ENCODE measurements at places on chromosomes 12 and 14. TPM values are rescaled to one million over a fixed set of nuclear protein-coding genes. Genes with fewer than 3 reads are reported as not detected.

DNA sequence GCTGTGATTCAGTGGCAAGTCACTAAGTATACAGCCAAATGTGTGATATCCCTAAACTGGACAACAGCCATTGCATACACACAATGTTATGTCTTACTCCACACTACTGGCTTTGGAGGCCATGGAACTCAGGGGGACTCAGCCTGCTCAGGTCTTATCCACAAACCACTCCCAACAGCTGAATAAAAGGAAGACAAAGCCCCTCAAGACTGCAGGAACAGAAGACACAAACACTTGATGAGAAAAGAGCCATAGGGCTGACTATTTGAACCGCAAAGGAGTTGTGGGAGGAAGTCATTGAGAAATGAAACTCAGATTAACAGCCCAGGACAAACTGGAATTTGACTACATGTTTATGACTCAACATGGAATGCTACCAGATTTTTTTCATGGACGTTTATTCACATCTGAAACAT, 40.9 kb downstream of the PTGER2 start:
- no peak for DNase-seq
- peaks cover 26% of the 10 kb centered on the region for H3K4me1 ChIP-seq
- H3K27me3 ChIP-seq, result peaks cover 35% of the 10 kb centered on the region

- DNase-seq, result peak; percentile 55
- no peaks in the 10 kb centered on the region for H3K27me3 ChIP-seq
- H3K4me3 ChIP-seq, result no peak overlapping the region
- peak overlapping the region; percentile 22 for H3K27ac ChIP-seq
- peaks cover 42% of the 10 kb centered on the region for H3K4me1 ChIP-seq
These were observed 39.5 kb downstream of the EVL start for GRCh38 chr14:100104523-100105300.

DNA sequence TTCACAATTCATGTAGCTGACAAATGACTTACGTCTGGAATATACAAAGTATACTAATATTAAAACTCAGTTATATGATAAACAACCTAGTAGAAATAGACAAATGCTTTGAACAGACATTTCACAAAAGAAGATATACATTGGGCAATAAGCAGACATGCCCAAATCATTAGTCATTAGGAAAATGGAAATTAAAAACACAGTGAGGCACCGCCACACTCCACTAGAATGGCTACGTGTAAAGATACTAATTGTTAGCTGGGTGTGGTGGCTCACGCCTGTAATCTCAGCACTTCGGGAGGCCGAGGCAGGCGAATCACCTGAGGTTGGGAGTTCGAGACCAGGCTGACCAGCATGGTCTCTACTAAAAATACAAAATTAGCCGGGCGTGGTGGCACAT, 248.9 kb upstream of the TMEM132C start:
- H3K27me3 ChIP-seq, result no peaks in the 10 kb centered on the region
- DNase-seq, result no peak
- no peaks in the 10 kb centered on the region for H3K36me3 ChIP-seq

KRT83 gene
- total RNA-seq, result not detected

LRRC9 gene
- total RNA-seq, result not detected

ZDHHC22 gene
- total RNA-seq, result 0.49 TPM
